Activated CD4-positive, CD25-positive, alpha-beta regulatory T cell treated with anti-CD3 and anti-CD28 coated beads, Interleukin-2, amount 50 U/mL, for 16 hours (primary cell): ENCODE measurements at places on chromosomes 5 and 9.

DNA sequence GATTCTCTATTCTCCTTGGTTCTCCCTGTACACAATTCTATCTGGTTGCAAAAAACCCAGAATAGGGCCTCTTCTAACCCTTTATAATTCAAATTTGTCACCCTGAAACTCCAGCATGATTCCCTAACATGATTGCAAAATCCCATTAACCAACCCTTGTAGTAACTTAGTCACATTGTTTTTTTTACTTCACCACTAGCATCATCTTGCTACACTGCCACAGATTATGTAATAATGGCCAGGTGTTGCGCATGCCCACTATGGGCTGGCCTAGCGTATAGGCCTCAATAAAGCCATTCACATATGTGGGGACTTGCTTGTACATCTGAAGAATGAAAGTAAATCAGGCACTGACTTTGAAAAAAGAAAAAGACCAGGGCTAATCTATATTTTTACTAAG, 25.7 kb downstream of the FAM170A start:
- DNase-seq: no peak

- no peak for DNase-seq
Observed at GRCh38 chr9:74598874-74599273, 101.7 kb downstream of the RORB start.

GRCh38 chr5:139342423-139342723, 719 bp downstream of the PAIP2 start:
- DNase-seq: no peak

DNA sequence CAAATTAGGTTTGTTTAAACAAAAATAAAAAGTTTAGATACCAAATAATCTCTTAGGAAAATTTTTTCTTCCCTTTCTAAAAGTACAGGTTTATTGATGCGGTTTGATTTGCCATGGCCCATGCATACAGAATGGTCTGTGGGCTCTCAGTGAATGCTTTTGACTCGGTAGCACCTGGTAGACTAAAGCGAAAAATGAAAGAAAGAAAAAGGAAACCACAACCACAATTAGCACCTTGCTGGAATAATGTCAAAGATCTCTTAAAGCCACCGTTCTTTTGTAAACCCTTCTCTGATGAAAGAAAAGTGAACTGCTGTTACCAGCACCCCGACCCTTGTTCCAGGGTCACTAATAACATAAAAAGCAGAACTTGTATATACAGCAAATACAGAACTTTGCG, 157.9 kb downstream of the NFIB start:
- DNase-seq: no peak

GRCh38 chr9:78130004-78130403, 98.4 kb upstream of the GNAQ start:
- DNase-seq: no peak

GRCh38 chr5:97167435-97167834, 15.6 kb downstream of the RIOK2 start:
- no peak for DNase-seq

DNA sequence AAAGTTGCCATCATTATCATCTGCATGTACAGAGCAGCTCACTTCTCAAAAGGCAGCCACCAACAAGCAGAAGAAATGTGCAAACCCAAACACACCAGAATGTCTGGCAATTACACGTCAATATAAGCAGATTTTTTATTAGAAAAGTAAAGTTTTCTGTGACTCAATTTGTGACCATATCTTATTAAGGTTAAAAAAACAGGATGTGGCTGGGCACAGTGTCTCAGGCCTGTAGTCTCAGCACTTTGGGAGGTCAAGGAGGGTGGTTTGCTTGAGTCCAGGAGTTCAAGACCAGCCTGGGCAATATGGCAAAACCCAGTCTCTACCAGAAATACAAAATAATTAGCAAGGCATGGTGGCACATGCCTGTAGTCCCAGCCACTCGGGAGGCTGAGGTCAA, 176.7 kb downstream of the FANCC start:
- DNase-seq: no peak
